ENCODE measurements at places on chromosomes 13 and 19. TPM values are rescaled to one million over a fixed set of nuclear protein-coding genes. Genes with fewer than 3 reads are reported as not detected.

PRSS57 gene
- total RNA-seq, result not detected

SCN1B gene
- total RNA-seq, result 0.47 TPM

NLRP7 gene
- 0.33 TPM for total RNA-seq

KLF5 gene
- 0.69 TPM for total RNA-seq

CCDC61 gene
- 24.9 TPM for total RNA-seq

PSG1 gene
- not detected for total RNA-seq

RDH8 gene
- not detected for total RNA-seq

SYNGR4 gene
- not detected for total RNA-seq

CNFN gene
- 1.00 TPM for total RNA-seq

LYPD4 gene
- not detected for total RNA-seq

SIAH3 gene
- not detected for total RNA-seq

ZSCAN1 gene
- total RNA-seq, result not detected

SOX1 gene
- total RNA-seq, result not detected

ATP4A gene
- not detected for total RNA-seq

Data from activated B cell treated with CpG ODN at 0.5 μM for 24 hours (primary cell).